ENCODE measurements at places on chromosomes 5 and 9. TPM values are rescaled to one million over a fixed set of nuclear protein-coding genes. Genes with fewer than 3 reads are reported as not detected.

CCT5 gene
- 218 TPM for polyA plus RNA-seq

SHLD3 gene
- polyA plus RNA-seq = 3.7 TPM

ANKH gene
- polyA plus RNA-seq = 45.2 TPM

ANKS6 gene
- polyA plus RNA-seq = 1.7 TPM

ARHGEF37 gene
- 1.1 TPM for polyA plus RNA-seq

TRIM36 gene
- 42.3 TPM for polyA plus RNA-seq

LECT2 gene
- not detected for polyA plus RNA-seq

MARVELD2 gene
- 0.66 TPM for polyA plus RNA-seq

TNFAIP8 gene
- 16.1 TPM for polyA plus RNA-seq

FSTL4 gene
- 174 TPM for polyA plus RNA-seq

ARHGEF39 gene
- polyA plus RNA-seq = not detected

TMEM174 gene
- polyA plus RNA-seq = not detected

PCDHB5 gene
- polyA plus RNA-seq = 2.1 TPM

HMMR gene
- polyA plus RNA-seq = not detected

CCDC192 gene
- not detected for polyA plus RNA-seq

BTNL8 gene
- not detected for polyA plus RNA-seq

TOR1A gene
- 21.4 TPM for polyA plus RNA-seq

BRINP1 gene
- polyA plus RNA-seq = 38.1 TPM

PCDH12 gene
- polyA plus RNA-seq = 0.03 TPM
